C1 segment of cervical spinal cord (tissue), 14 donors: ENCODE measurements at places on chromosomes 2 and 18.

DNA sequence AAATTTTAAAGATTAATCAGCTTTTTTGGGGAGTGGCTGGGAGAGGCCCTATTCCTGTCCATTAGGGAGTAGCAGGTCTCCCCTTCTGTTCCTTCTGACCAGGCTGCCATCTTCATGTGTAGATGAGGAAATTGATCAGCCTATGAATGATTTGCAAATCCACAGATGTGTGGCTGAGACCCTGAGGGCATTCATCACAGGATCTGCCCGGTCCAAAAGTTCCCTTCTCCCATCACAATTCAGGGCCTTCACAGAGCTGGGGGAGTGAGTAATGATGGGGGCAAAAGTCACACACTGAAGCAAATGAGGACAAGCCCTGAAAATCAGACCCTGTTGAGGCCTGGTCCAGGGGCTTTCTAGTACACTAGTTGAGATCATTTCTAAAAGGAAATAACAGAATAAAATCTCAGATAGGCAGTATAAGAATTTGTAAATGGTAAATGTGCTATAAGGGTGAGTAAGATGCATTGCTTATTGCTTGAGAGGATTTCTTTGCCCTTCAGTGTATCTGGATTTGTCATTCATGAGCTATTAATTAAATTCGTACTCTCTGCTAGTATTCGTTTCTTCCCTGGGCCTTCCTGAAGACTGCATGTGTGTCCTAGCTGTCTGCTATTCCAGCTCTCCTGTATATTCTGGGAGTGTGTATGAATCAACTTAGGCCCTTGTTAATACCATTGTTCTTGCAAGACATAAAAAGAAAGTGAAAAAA lies 53.2 kb downstream of the SETBP1 start:
- no peak for DNase-seq

DNA sequence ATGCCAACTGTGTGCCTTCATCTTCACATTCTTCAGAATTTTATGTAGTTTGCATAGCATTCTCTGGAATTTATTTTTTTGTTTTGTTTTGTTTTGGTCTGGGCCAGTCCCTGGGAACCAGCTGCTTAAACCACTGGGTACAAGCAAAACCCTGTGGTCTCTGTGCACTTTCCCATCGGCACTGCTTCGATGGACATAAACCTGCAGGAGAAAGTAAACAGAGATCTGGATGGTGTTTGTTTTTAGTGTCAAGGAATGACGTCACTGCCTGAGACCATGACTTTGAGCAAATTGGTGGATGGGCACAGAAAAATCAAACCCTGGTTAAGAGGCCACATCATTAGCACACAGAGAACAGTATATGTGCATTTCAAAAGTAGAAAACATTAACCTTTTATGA lies 64.7 kb upstream of the RASGRP3 start:
- no peak for DNase-seq

DNA sequence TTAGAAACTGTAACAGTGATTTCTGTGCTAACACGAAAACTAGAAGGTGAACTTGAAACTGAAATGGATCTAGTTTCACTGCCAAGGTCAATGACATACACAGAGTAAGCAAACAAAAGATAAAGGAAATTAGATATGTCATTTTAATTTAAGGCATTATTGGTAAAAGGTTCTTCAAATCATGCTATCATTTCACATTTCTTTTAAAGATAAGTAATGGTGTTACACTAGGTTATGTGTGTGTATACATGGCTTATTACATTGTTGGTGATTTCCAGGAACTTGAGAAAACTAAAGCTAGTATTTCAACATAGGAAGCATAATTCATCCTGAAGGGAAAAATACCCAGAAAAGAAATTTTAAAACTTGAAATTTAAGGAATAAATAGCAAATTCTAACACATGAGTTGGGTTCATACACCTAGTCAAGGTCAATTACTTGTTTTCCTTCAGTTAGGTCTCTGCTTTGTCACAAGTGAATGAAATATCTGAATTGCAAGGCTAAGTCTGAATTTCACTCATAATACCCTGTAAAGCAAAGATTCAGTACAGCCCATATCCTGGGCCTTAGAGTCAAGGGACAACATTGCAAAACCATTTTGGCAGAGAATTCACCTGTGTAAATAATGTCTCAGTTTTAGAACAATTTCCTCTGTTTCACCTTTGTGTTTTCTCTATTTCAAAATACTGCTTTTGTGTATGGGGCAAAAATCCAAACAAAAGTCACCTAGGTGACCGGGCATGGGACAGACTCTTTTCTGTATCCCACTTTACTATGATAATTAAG lies 141.6 kb downstream of the SRBD1 start:
- DNase-seq: no peak

DNA sequence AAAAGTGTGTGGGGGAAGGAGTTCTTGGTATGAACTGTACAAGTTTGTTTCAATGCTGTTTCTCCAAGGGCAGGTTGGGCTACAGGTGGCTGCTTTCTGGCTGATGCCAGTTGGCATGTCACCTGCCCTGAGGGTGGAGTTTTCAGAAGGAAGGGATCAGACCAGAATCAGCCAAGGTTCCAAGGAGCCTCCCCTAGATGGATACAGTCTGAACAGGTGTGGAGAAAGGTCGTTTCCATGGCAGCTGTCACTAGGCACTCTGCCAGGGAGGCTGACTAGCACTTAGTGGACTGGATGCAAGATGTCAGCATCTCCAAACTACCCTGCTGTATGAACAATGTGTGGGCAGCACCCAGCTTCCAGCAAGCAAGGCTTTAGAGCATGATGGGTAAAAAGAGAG lies 444.4 kb upstream of the HNRNPA3 start:
- DNase-seq: no peak

GRCh38 chr2:209160800-209161588 lies 262.9 kb upstream of the MAP2 start:
- no peak for DNase-seq
